ENCODE measurements at places on chromosomes 12 and 14. TPM values are rescaled to one million over a fixed set of nuclear protein-coding genes. Genes with fewer than 3 reads are reported as not detected.

GRCh38 chr12:68667896-68668295, 18.9 kb upstream of the NUP107 start:
- no peak for DNase-seq

- peak; percentile 67 for DNase-seq
Measured at GRCh38 chr12:1398673-1399072, 195.7 kb downstream of the FBXL14 start.

CREBL2 gene
- 10.4 TPM for polyA plus RNA-seq

- DNase-seq: peak; percentile 25
Measured at GRCh38 chr12:12007001-12007712, 63.6 kb upstream of the BCL2L14 start.

RNU4-1 gene
- not detected for polyA plus RNA-seq

- DNase-seq: no peak
Measured at GRCh38 chr14:102164965-102165364, 25.3 kb downstream of the WDR20 start.

GRCh38 chr14:101780390-101780789, 18.9 kb downstream of the PPP2R5C start:
- no peak for DNase-seq

DNA sequence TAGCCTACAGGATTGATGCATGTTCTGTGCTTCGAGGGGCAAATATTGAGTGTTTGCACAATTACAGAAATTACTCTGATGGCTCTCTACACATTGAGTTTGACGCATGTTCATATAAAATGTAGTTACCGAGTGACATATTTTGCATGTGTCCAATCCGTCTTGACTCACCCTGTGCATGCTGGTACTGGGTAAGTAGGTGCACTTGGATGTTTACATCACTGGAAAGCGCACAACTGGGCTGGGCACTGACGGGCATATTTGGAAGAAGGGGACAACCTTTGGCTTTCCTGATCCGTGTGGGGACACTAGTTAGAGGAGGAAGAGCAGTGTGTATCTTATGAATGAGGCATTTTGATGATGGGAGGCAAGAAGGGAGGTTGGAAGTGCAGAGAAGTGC, 4.9 kb upstream of the KRT6A start:
- no peak for DNase-seq

GRCh38 chr14:104157016-104157928, 18.9 kb downstream of the KIF26A start:
- no peak for DNase-seq

- no peak for DNase-seq
Measured at GRCh38 chr12:69343885-69344612, 4.1 kb upstream of the LYZ start.

HCAR2 gene
- polyA plus RNA-seq: not detected

- DNase-seq: no peak
Measured at GRCh38 chr14:25017562-25017961, 32.4 kb downstream of the STXBP6 start.

GRCh38 chr14:89029961-89030694, 205.7 kb downstream of the TTC8 start:
- no peak for DNase-seq

ING4 gene
- 47.5 TPM for polyA plus RNA-seq

DNA sequence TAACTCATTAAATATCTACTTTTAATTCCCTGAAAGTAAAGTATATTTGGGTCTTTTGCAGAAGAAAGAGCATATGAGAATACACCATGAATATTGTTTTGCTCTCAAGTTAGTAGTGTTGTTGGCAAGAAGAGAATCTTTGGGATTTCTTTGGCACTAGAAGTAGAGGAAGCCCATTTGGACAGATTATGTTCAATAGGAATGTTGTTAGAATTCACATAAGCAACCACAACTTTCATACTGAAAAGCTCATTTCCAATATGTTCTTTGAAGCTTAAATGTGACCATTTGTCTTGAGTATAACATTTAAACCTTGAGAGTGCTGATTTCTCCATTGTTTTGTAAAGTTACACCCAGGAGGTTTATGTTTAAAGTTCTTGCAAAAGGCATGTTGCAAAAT, 37.6 kb downstream of the PLEKHG7 start:
- no peak for DNase-seq

TRPV4 gene
- 6.6 TPM for polyA plus RNA-seq

DNA sequence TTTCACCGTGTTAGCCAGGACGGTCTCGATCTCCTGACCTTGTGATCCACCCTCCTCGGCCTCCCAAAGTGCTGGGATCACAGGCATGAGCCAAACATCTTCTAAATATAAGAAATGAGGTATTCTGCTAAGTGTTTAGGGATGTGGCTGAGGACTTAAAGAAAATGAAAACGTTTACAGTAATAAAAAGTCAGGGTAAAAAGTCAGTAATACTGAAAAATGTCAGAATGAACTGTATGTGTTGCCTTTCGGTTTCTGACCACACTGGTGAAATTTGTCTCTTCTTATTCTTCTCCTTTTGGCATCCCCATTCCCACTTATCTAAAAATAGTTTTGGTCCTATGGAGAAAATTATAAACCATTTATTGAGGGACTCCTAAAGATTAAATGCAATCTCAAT, 20.5 kb downstream of the TMEM116 start:
- DNase-seq: no peak

GRCh38 chr12:95513599-95513998, 37.7 kb downstream of the USP44 start:
- no peak for DNase-seq

- no peak for DNase-seq
Measured at GRCh38 chr12:121981456-121981855, 40.2 kb upstream of the BCL7A start.

CPNE6 gene
- polyA plus RNA-seq: not detected

LMNTD1 gene
- polyA plus RNA-seq: 1.3 TPM

DNA sequence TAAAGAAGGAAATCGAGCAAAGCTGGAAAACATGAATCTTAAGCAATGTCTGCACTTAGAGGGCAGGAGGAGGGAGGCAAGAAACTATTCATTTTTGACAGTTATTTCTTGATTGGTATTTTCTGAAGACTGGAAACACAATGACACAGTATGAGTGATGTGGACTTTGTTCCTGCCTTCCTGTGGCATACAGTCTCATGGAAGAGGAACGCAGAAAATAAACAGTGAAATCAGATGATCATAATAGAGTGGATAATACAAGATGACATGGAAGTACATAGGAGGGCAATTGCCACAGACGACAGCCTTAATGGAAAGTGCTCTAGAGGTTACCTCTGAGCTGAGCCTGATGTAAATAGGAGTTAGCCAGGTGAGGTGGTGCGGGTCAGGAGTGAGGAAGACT, 140.4 kb upstream of the MAX start:
- peak; percentile 42 for DNase-seq

NRIP2 gene
- polyA plus RNA-seq: 0.27 TPM

CMKLR1 gene
- polyA plus RNA-seq: not detected

DNA sequence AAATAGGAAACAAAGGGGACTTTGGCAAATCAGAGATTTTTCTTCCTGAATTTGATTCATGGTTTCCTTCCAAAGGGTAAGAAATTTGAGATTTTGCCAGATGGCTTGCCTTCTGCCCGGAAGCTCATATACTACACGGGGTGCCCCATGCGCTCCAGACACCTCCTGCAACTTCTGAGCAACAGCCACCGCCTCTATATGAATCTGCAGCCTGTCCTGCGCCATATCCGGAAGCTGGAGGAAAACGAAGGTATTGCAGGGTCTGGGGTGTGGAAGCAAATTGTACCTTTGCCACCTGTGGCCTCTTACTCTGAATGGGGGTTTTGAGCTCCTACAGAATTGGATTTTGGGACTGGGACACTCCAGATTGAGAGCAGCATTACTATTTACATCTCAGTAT, 63.5 kb downstream of the FRMD6 start:
- DNase-seq: no peak

GRCh38 chr14:102728501-102728900, 48.7 kb upstream of the TRAF3 start:
- DNase-seq: no peak

COX8C gene
- not detected for polyA plus RNA-seq

DNA sequence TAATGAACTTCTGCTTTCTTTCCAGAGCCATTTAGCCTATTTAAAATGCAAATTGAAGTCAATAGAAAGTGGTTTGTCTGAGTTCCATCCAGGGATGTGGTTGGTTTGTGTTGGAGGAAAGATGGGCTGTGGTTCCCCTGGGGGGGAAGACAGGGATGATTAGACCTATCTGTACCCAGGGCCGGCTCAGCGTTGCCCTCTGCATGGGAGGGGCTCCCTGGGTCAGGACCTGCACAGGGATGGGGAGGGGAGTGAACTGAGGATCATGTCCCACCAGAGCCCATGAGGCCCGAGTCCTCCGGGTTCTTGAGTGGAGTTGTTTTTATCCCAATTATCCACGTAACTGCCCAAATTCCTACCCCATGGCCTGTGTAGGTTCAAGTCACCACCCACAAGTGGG, 76.9 kb upstream of the SFSWAP start:
- no peak for DNase-seq

TMEM132C gene
- not detected for polyA plus RNA-seq

DNA sequence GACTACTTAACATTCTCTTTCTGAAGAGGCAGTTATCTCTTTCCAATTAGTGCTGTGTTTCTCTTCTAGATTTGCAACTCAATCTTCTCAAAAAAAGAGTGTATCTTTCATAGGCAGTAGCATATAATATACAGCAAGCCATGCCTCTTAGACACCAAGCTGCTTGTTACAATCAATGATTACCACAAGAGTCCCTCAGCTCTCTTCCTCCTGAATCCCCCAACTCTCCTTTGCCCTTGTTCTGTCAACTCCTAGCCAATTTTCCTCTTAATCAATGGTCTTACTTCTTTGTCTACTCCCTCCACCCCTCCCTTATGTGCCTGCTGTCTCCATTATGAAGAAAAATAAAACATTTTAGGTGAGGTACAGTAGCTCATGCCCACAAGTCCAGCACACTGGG, 2.6 kb downstream of the TMTC1 start:
- DNase-seq: no peak

GRCh38 chr14:92986254-92987147, 63.6 kb downstream of the CHGA start:
- peak; percentile 70 for DNase-seq

GRCh38 chr14:52473557-52473956, 78.7 kb downstream of the TXNDC16 start:
- peak; percentile 51 for DNase-seq

DNA sequence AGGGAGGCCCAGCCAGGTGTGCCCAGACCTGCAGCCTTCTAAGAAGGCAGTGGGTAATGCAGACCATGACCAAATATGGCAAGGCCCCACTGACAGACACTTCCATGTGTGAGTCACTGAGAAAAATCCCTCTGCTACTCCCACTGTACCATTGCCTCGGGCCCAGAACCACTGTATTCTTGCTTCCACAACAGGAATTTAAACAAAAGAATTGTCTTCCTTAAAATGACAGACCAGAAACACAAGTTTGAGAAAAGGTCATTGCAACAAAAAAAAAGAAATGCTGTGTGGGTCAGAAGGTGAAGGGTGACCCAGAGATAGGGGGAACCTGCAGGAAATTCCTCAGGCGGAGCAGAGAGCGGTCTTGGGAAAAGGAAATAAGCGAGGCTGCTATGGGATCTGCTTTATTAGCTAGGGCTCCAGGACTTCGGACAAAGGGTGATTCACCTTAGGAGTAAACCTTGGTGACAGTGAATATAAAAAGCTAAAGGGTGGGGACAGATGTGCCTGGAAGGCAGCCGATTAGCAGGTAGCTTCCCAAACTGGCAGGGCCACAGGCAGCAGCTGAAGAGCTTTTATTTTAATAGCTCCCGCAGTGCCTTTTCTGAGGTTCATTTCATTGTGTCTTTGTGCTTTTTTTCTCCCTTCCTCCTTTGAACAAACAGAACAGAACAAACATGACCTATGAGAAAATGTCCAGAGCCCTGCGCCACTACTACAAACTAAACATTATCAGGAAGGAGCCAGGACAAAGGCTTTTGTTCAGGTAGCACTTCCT, 185.3 kb upstream of the BCL2L14 start:
- peak; percentile 76 for DNase-seq

DNA sequence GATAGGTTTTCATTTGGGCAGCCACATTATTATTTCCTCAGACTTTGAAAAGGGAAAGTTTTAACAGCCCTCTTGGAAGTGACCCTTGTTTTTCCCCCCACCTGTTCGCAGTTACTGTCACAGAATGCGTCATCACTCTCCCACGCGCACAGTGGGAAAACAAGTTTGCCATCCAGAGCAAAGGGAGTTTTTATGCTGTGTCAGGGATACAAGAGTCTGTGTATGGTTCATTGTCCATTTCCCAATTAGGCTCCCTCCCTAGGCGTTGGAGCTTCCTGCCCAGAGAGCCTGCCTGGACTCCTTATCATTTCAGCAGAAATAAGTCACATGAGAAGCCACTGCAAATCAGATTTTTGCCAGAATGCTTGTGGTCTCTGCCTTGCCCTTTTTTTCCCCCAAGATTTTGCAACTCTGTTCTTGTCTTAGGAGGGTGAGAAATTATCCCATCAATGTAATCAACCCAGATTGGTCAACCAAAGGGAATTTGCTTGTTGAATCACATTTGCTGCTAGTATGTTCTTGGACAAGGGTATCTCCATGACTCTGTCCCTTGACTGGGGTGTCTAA, 104.1 kb downstream of the IGF1 start:
- peak; percentile 48 for DNase-seq

DNA sequence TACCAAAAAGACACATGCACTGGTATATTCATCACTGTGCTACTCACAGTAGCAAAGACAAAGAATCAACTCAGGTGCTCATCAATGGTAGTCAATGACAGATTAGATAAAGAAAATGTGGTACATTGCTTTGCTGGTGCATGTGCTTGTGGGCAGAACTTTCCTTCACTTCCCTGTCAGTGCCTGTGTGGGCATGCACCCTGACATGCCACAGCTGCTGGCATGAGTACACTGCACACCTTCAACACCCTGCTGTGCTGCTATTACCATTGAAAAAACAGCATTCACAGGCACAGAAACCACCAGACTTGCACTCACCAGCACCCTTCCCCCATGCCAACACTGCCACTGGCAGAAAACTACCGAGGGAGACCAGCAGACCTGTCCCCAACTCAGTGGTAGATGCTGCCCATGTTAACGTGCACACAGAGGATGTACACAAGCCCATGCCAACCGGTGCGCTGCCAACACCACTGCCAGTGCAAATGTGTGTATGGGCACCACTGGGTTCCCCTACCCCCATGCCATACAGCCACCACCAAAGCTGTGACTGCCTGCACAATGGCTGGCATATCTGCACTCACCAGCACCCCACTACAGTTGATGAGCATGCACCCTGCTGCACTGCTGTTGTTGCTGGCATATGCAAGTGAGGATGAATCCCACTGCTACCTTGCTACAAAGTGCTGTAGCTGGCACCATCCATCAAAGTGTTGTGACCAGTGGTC, 57.4 kb downstream of the APOBEC1 start:
- no peak for DNase-seq

SIX1 gene
- 15.0 TPM for polyA plus RNA-seq

DNA sequence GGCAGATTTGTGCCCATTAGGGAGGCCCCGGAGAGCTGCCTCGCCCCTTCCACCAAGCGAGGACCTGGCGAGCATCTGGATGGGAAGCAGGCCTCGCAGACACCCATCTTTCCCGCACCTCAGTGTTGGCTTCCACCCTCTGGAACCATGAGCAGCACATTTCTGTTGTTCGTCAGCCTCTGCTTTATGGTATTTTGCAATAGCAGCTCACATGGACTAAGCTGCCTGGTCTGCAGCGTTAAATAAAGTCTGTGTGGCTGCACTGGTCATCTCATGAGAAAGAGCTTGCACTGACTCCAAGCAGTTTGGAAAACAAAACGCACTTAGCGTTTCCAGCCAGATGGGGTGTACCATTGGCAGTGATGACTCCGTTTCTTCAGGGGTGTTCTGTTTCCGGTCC, 75.8 kb downstream of the GLT1D1 start:
- no peak for DNase-seq

B3GNT4 gene
- 0.53 TPM for polyA plus RNA-seq

All from IMR-90 (cell line).